ENCODE measurements at places on chromosomes 1 and 21.
A peak's percentile ranks its signal among the peaks of the same experiment; 100 is the strongest.

DNA sequence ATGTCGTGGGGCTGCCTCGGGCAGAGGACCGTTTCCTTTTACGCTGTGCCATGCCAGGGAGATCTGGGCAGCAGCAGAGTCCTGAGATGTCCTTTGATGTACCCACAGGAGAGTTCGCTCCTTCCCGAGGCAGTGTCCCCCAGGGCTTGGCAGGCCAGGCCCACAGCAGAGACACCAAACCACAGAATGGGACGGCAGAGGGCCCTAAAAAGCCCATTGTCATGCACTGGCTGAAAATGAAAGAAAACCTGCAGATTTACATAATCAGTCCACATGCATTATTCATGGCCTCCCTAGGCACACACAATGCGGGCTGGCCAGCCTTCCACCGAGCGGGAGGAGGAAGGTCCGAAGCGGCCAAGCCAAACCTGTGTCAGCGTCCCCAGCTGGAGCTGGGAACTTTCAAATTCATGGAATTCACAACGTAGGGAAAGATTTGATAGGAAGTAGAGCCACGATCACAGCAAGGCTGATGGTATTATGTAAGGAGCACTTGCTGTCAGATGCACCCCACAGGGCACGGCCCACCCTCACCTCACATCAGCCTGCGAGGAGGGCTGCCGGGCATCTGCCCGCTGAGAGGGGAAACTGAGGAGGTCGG lies 25.3 kb upstream of the EFHD2 start:
- no peak for DNase-seq

DNA sequence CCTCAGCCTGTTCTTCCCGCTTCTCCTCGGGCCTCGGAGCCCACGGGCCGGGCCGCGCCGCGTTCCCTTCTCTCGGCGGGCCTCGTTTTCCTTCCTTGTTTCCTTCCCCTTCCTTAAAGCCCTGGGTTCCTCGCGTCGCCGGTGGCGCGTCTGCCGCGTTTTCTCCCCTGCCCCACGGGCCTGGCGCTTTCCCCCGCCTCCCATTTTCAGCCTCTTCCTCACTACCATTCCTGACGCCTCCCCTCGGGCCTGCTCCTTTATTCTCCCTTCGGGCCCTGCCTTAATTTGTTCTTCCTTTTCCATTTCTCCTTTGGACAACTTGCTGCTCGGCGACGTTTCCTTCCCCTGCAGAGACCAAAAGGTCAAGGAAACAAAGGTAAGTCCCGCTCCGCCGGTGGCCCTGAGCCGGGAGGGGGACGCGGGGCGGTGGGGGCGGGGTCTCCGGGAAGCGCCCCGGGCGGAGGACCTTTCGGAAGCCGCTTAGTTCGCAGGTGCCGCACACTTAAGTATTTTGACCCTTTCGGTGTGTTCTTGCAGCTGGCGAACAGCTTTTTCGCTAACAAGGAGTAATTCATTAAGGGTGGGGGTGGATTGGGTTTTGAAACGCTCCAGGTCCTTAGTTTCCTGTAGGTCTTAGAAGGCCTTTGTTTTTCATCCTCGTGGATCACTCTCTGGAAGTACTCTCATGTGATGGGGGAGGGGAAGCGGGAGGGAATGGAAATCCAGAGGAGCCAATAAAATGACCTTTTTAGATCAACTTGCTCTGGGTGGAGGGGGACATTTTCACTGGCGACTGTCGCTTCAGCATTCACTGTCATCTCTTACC lies 780 bp downstream of the YTHDF2 start:
- no peak for DNase-seq

- DNase-seq: no peak
Observed at GRCh38 chr1:220983877-220984635, 104.8 kb downstream of the HLX start.

DNA sequence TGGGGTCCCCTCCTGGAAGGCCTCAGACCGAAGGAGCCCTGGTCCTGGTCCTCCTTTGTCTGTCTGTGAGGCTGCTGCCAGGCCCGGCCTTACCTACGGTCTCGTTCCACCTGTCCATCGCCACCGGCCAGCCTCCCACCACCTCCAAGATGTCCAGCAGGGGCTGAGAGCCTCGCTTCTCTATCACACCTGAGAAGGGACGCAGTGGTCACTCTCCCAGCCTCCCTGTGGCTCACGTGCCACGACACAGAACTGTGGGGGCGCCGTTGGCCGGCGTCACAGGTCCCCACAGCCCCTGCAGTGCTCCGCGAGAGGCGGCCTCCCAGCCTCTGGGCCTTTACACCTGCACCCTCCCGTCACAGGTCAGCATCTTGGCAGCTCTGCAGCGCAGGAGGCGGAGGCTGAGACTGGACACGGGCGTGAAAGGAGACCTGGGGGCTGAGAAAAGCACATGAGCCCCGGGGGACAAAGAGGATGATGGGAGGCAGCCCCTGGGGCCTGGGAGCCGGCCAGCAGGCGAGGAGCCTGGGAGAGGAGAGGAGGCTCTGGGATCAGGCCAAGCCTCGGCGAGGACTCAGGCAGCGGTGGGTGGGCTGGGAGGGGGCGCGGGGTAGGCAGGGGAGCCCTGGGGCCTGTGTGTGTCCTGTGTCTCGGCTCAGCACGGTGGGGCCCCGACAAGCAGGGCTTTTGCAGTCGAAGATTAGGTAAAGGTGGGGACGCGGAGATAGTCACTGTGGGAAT lies 20.5 kb downstream of the PRXL2B start:
- peak; percentile 85 for DNase-seq

DNA sequence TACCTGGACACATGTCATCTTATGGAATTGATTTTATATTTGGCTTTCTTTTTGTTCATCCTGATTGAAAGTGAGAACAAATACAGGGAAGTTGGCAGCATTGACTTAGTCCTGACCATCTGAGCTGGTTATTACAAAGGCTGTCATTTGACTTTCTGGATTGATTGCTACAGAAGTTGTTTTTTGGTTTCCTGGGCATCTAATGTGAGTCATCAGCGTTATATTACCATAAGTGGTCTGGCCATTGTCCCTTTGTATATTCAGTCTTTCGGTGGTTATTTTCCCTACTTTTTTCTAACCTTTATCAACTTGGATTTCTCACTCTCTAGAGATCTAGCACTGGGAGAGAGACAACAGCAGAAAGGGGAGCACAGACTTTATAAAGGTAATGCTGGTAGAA lies 1646.5 kb downstream of the MRPL39 start:
- DNase-seq: no peak

GRCh38 chr1:230435108-230435507 lies 9.0 kb upstream of the PGBD5 start:
- DNase-seq: no peak

- no peak for DNase-seq
Observed at GRCh38 chr1:239427712-239428111, 41.3 kb downstream of the CHRM3 start.

- no peak for DNase-seq
Observed at GRCh38 chr1:245588116-245588639, 433.4 kb downstream of the KIF26B start.

DNA sequence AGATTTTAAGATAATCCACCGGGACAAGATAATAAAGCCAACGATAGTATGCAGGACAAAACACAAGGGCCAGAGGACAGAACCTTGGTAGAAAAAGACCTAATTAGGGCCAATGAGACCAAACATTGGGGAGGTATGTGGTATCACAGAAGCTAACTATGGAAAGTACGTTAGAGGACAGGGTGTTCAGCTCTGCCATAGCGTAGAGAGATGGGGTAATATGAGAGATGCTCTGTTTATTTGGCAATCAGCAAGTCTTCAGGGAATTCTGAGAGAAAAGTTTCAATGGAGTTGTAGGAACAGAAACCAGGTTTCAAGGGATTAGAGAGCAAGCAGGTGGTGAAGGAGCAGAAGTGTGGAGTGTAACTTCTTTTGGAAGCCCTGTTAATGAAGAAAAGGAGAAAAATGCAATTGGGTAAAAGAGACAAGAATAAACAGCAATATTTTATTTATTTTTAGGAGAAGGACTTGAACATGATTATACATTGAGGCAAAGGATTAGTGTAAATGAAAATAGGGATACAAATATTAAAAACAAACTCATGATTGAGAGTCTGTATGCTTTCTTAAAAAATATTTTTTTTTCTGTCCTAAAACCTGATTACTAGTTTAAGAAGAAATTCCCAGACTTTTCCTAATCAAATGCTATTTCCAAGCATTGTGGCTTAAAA lies 24.0 kb downstream of the EEIG2 start:
- DNase-seq: no peak

GRCh38 chr1:95072532-95073419 lies at the start of gene ALG14:
ALG14 (minus strand) TSS chr1:95072951; CDS start chr1:95072898, 53 bp downstream.
- DNase-seq: peak; percentile 95

Measured in mesenteric fat pad (tissue), 1 donor.